ENCODE measurements at places on chromosomes 7 and 10. TPM values are rescaled to one million over a fixed set of nuclear protein-coding genes. Genes with fewer than 3 reads are reported as not detected.

DNA sequence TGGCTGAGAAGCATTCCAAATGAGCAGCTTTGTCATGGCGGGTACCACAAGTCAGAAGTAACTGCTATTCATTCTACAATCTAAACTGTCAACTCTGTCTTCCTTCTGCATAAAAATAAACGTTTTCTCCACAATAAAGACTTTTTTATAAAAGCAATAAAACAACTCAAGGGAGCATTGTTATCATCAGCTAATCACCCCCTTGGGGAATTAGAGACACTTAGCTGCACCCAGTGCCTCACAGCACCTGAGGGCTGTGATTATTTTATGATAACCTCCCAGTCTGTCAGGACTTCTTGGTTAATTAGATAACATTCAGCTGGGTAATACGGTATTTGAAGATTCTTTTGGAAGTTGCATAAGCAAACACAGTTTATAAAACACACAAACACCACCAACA is 155.6 kb downstream of the PPP1R3A start:
- DNase-seq, result no peak

GRCh38 chr7:4803397-4804241 is 28.2 kb downstream of the AP5Z1 start:
- no peak for DNase-seq

GRCh38 chr10:132972986-132973902 is 30.9 kb upstream of the CFAP46 start:
- no peak for DNase-seq

DNA sequence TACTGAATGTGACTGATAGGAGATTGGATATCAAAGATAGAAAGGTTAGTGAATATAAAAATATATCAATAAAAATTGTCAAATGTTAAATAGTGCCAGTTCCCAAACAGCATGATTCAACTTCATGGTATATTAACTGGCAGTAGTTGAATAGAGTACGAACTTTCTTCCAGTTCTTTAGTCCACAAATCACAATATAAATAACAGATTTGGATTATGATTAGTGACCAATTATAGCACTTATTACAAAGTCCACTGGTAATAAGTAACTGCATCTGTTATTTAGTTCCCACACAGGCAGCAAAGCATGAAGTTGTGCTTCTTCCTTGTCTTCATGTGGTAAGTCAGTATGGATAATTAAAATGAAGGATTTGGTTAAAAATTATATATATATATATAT is 243.0 kb upstream of the VWC2 start:
- no peak for DNase-seq

Gene AKR1D1
- total RNA-seq, result under 0.01 TPM

DNA sequence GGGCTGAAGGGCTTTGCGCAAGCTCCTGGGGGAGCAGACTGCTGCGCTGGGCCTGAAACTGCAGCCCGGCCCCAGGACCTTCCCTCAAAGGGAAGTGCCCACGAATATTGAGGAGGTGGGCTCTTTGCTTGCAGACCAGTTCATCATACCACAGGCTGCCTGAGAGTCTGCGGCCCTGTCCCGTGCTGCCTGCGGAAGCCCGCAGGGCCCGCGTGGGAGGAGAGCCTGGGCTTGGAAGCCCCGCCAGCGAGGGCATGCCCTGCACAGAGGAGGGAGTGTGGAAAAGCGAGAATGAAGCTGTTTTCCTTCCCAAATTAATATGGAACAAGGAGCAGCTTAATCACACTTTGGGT is 83.6 kb upstream of the MKI67 start:
- DNase-seq, result no peak

DNA sequence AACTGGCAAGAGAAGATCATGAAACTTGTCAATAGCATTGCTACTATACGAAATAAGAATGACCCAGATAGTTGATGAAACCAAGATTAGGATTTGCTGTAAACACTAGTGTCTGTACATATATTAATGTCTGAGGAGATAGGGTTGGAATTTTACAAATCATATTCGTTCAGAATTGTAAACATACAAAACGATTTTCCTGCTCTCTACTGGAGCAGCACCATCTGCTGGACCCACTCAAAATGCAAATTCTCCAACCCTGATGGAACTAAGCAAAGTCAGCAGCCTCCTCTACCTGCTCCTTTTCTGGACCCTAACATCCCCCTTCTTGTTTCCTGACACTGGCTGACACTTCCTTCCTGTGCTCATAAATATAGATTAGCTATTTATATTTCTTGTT is 29.4 kb upstream of the SGMS1 start:
- peak; percentile 32 for DNase-seq

DNA sequence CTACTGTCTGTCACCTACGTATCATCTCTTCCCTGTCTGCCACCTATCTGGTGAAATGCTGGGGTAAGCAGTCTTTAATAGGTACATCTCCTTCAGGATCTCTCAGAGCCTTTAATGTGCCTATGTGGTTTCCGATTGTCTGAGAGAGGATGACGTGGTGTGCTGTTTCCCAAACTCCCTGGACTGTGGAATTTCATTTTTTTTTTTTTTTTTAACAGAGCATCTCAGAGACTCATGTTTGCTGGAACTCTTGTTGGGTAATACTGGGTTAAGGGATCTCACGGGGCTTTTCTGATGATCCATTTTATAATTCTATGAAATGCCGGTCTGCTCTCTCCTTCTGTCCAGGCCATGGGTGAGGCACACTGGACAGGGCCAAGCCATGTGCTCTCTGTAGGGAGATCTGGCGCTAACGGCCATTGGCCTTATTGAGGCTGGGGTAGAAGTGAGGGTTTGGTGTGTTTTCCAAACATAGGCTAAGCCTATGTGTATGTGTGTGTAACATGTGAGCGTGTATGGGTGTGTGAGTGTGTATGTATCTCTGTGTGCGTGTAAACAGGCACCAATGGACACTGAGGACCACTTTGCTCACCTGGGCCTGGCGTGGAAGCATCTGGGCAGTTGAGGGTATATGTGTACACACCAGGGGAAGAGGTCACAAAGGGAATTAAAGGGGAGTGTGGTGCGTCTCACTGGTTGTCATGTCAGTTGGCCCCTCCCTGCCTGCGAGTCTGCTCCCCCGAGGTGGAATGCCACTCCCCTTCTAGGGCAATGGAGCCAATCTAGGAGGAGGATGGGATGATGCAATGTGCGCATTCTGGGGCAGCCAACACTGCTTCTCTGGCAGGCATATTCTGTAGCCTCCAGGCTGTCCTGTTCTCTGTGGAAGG is 7.8 kb downstream of the ADRA2A start:
- DNase-seq, result no peak

Gene LRMDA
- 3.1 TPM for total RNA-seq

DNA sequence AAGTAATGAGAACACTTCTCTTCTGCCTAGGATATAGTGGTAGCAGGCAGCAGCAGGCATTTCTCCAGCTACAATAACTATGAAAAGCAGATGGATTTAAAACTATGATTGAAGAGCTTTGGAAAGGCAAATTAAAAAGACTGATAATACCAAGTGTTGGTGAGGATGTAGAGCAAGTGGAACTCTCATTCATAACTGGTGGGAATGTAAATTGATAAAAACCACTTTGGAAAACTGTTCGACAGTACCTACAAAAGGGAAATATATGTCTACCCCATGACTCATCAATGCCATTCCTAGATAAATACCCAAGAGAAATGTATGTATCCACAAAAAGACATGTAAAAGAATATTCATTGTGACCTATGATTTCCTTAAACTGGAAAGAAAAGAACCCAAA is 14.6 kb downstream of the ARMC3 start:
- no peak for DNase-seq

DNA sequence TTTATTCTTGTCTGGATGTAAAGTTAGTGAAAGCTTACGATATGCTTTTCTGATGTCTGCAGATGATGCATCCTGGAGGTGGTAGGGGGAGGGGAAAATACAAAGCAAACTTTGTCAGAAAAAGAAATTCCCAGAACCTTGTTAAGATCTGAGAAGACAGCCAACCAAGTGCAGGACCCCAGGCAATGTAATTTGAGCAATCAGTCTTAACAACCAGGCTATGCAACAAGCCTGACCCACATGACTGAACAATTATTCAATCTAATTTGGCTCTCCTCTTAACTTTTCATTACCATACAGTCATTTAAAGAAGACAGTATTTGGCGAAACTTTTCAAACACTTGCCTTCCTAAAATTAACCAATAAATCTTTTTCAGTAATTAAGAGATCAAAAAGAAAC is 74.5 kb downstream of the DNAJC1 start:
- peak; percentile 21 for DNase-seq

DNA sequence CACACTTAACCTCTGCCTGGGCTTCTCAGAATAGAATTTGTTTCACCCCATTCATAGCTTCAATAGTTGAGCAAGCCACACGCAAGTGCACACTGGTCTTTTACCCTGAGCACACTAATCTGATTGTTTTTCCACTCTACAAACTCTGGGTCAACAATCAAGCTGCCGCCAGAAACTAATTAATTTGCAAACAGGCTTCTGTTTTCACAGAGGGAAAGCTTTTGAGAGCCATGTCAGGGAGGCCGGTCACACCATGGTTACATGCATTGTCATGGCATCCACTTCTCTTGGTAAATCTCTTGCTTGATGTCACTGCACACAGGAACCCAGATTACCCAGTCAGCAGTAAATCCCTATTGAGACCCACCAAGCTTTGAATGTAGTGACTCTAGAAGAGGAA is 154.2 kb downstream of the SEMA3A start:
- no peak for DNase-seq

DNA sequence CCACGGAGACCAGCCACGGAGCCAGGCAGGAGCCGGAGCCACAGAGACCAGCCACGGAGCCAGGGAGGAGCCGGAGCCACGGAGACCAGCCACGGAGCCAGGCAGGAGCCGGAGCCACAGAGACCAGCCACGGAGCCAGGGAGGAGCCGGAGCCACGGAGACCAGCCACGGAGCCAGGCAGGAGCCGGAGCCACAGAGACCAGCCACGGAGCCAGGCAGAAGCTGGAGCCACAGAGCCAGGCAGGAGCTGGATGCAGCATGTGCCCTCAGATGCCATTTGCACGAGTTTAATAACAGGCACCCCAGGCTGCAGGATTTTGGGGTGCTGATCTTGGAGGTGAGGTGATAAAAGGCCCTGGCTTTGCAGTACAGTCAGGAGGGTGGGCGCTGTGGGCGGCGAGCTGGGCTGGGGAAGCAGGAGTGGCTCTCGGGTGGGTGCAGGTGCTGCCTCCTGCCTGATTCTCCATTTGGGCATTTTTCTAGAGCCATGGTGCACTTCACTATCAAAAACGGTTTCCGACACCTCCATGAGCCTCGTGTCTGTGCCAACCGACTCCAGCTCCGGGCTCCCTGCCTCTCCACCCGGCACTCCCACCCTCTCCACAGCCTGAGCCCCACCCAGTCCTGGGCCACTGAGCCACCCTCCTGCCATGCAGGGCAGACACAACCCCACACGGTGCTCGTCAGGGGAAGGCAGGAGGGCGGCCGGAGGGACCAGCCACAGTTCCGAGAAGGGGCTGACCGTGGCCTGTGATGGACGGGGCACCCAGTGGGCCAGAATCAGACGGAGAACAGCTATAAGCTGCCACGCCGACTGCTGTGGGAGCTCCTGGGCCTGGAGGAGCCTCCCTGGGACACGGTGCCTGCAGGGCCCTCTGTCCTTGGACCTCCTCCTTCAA is 40.8 kb upstream of the NKX6-2 start:
- DNase-seq, result no peak

Gene ZNF735
- total RNA-seq, result not detected

Gene ACSM6
- total RNA-seq, result not detected

Gene SUN3
- total RNA-seq, result 0.51 TPM

- no peak for DNase-seq
Observed at GRCh38 chr10:109886781-109887140, 36.5 kb downstream of the XPNPEP1 start.

GRCh38 chr10:43249962-43250614 is 16.8 kb downstream of the RASGEF1A start:
- peak; percentile 45 for DNase-seq

Gene MAGI2
- total RNA-seq, result 2.7 TPM

Gene HYAL4
- under 0.01 TPM for total RNA-seq

DNA sequence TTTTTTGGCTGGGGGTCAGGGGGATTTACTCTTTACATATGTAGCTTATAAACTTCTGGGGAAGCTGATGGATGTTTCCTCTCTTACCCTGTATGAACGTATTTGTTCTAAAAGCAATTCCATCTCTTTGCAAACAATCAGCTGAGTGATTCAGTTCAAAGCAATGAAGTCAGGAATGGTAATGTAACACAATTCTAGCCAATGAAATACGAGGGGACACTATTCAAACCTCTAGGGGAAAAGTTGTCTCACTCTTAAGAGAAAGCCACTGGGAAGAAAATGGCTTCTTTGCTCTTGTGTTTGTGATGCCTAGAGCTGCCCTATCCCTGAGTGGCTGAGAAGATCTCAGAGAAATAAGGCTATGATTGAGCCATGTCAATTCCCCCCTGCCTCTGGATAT is 134.8 kb upstream of the SEMA3C start:
- DNase-seq, result peak; percentile 67

- DNase-seq, result peak; percentile 27
Observed at GRCh38 chr10:34859170-34859569, 44.1 kb upstream of the PARD3 start.

DNA sequence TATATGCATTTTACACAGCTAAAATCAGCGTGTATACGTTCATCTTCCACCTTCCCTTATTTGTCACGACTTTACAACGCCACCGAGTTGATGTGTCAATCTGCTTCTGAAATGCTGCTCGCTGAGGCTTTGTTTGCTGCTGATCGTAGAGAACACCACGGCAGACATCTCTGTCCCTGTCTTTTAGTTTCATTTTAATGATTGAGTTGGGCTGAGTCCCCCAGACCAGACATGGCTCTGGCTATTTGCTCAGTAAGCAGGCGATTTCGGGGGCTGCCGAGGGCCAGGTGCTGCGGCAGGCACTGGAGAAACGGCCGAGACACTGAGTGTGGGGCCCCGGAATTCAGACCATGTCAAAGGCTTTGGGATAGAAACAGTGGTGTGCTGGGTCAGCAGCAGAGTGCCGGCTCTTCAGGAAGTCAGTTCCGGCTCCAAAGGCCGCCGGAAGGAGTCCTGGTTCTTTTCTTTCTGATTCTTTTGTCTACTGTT is 5.0 kb downstream of the LRRC27 start:
- DNase-seq, result peak; percentile 7
